GM12864 (cell line): ENCODE measurements at places on chromosomes 5 and 9.

DNA sequence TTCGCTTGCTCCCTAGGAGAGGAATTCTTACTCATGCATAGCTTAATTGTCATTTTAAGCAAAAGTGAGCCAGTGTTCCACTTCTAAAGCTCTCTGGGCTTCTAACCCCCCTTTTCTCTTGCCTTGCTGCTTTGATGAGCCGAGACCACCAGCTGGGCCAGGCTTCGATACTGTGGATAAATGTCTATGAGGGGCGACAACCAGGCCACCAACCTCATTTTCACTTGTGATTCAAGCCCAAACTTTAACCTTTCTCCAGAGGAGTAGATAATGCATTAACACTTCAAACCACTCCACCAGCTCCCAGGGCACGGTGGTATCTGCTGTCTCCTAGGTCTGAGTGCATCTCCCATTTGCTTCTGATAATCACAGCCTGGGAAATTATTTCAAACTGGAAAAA lies 205.6 kb downstream of the PSAT1 start:
- no peak for DNase-seq

DNA sequence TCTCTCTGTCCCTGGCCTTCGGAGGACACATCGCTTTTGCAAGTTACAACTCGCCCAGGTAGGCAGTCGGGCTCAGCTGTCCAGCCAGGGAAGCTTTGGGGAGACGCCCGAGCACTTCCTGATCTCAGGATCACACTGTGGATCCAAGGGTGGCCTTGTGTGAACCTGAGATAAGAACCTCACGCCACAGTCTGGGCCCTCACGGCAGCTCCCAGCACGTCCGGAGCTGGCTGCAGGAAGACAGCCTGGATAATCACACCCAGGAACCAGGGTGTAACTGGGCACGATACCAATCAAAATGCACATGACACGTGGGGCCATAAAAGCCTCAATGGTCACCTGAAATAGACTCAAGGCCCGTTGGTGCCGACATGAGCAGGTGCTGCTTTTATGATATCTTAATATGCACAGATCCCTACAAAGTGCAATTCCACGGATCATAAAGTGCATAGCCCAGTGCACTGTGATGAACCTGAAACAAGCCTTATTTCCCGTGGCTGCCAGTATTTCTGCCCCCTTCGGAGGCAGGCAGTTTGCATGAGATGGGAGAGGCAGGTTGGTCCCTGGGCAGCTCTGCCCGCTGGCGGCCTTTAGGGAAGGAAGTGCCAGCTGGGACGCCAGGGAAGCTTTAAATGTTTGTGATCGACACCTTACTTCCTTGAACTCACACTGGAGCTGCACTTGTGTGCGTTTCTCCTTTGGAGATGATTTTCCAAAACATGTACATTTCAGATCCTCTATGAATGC lies 14.5 kb downstream of the SLC6A18 start:
- no peak for DNase-seq

DNA sequence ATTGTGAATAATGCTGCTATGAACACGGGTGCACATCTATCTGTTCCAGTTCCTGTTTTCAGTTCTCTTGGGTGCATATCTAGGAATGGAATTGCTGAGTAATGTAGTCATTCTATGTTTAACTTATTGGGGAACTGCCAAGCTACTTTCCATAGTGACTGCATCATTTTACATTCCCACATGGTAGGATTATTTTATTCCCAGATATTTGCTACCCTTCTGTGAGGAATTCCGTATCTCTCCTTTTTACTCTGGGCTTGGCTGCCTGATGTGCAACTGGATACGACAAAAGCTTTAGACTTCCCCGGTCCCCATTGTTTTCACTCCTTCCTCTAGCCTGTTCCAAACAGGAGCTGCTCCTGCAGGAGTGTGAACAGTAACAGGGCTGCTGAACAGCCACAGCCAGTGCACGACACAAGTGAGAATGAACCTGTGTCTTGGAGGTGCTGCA lies 7.2 kb downstream of the TAS2R1 start:
- DNase-seq = no peak

GRCh38 chr5:1852324-1852947 lies 30.3 kb downstream of the IRX4 start:
- DNase-seq = no peak

DNA sequence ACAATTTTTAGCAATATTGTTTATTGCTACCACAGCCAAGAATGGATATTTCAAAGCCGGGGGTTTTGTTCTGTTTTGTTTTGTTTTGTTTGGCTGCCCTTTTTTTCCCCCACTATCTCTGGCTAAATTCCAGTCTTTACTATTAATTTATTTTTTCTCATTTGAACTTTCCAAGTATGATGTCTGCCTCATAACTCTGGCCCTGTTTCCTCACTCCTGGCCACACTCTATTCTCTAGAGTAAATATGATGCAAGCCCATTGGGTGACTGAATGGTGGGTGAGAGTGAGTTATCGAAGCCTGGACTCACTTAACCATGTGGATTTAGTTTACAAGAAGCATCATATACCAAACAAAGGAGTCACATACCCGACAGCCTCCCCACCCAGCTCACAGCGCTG lies 41.9 kb downstream of the WDR36 start:
- DNase-seq = no peak

DNA sequence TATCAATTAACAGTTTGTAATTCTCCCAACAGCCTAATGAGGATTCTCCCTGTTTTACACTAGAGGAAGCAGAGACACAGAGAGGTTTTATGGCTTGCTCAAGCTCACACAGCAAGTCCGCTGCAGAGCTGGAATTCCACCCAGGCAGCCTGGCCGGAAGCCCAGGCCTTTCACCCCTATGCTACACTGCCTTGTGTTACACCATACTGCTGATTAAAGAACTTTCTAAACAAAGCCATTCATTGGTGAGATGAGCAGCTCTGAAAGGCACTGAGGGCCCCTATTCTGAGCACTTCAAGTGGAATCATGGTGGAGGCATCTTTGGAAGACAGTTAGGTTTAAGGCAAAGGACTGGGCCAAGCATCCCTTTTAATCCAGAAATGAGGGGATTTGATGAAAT lies 14.7 kb upstream of the LARP1 start:
- no peak for DNase-seq

DNA sequence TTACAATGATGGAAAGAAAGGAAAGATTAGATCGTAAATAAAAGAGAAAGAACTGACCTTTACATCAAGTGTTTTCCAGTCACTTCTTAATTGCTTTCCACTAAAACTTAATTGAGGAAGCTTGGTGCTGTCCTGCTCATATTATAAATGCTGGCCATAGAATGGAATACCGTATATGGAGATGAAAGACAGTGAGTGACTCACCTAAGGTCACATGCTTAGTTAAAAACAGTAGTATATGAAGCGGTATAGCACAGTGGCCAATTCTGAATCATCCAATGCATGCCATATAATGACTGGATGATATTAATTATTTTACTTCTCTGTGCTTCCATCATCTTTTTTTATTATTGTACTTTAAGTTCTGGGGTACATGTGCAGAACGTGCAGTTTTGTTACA lies 482.4 kb upstream of the SGCD start:
- DNase-seq = no peak

DNA sequence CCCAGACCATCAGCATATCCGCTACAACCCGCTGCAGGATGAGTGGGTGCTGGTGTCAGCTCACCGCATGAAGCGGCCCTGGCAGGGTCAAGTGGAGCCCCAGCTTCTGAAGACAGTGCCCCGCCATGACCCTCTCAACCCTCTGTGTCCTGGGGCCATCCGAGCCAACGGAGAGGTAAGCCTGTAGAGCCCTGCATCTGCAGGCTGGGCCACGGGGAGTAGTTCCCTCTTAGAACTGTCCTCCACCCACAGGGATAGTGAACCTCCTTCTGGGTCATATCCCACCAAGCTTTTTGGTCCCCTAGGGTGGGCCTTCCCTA lies 569 bp downstream of the GALT start:
- no peak for DNase-seq

- no peak for DNase-seq
These were observed 101.8 kb downstream of the CETN3 start for GRCh38 chr5:90307782-90308181.

DNA sequence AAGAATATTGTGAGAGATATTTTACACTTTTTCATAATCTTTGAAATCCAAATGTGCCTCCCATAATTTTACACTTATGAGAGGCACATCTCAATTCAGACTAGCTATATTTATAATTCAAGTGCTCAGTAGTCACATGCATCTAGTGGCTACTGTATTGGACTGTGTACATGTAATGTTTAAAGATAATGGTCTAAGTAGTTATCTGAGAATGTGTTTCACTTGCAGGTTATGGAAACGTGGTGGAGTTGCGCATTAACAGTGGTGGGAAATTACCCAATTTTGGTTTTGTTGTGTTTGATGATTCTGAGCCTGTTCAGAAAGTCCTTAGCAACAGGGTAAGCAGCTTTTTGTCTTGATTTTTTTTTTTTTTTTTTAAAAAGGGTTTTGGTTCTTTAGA lies 28.8 kb downstream of the G3BP1 start:
- DNase-seq = no peak

GRCh38 chr5:59693492-59694309 lies 199.8 kb downstream of the PDE4D start:
- no peak for DNase-seq

DNA sequence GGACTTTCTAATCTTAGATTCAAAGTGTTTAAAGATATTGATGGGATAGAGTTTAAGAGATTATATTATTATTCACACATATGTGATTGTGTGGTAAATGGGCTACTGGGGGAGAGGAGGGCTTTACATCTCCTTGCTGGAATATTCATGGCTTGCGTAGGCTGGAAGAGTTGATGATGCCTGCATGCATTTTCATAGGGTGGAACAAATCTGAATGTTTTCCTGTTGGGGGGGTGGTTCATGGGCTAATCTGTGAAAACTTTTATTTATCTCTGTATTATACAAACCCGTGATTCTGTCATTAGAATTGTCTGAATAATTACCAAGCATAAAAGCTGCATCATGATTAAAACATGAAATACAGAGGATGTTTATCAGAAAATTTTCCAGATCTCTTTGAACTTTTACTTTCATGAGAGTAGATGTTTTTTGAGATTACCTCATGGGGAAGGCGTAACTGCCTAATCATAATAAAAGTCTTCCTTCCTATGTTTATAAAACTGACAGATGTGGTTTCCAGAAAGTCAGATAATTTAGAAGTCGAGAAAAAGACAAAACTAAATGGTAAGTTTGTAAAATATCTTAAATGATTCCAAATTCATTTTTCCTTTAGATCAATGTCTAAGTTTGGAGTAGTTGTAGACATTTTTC lies 1185.4 kb upstream of the SEMA6A start:
- DNase-seq = no peak
